ENCODE measurements at places on chromosomes 4 and X.

- DNase-seq, result peak; percentile 82
Measured at GRCh38 chr4:74874753-74875367, 58.1 kb upstream of the PARM1 start.

DNA sequence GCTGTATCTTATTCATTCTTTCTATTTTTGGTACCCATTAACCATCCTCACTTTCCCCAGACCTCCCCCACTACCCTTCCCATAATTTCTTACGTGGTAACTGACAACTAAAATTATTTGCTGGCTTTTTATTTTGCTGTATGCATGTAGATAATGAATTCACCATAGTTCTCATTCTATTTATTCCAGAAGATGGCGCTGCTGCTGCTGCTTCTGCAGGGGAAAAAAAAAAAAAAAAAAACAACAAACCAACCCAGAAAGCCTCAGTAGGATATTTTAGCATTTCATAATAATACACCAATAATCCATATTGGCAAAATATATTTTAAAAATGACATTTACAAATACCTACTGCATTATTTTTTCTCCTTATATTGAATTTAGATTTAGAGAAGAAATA is 416.6 kb upstream of the MAGEB18 start:
- peak; percentile 20 for DNase-seq

DNA sequence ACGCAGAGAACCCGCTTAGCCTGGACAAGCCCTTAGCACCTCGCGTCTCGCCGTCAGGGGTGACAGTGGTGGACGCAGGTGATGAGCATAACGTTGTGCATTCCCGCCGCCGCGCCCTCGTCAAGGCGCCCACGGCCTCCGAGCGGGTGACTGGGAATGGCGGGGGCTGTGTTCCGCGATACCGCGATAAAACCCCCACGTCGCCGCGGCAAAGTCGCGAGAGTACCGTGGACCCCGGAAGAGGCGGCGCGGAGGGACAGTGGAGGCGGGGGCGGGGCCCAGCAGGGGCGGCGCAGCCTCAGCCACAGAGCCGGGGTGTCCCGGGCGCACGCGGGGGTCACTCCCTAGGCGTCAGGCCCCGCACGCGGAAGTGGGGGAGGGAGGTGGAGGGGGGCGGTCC is 53.8 kb downstream of the ZFYVE28 start:
- DNase-seq, result peak; percentile 46

DNA sequence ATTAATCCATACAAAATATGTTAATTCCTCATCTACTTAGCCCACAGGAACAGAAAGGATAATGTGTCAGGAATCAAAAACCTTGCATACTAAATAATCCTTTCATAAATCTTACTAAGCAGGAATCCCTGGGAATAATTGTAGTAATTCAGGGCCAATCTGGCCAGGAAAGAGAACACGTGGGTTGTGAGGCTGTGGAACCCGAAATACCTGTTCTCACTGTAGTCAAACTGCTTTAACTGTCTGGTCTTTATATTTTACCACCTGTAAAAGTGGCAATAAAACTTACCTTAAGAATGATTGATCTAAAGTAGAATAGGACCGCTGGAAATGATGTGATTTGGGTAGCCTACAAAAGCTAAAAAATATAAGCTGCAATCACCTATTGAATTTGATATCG is 1620.9 kb downstream of the STIM2 start:
- DNase-seq, result no peak

- DNase-seq, result no peak
Measured at GRCh38 chr4:4752025-4752424, 107.4 kb upstream of the MSX1 start.

DNA sequence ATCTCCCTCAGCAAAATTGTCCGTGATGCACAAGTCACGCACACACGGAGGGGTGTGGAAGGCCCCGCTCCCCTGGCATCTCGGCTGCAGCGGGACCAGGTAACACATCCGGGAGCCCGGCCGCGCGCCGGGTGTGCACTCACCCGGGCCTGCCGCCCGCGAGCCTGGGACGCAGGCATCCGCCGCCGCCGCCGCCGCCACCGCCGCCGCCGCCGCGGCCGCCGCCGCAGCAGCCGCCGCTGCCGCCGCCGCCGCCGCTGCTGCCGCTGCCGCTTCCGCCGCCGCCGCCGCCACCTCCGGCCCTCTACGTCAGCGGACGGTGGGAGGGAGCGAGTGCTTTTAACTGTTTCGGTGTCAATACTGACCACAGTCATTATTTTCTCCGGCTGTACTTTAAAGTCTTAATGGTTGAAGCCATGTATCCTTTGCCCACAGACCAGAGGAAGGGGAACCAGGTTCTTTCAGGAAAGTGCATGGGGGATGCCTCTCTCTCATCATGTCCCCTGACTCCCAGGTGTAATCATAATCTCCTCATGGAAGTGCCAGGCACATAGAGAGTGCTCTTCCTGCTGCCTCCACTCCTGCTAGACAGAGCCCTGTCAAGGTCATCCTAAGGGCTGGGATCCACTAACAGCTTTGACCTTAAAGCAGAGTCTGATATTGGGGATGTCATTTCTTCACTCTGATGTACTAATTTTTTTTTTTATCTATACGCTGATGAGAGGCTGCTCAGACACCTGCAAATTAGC is 38.0 kb downstream of the MAGEE2 start:
- DNase-seq, result peak; percentile 42

DNA sequence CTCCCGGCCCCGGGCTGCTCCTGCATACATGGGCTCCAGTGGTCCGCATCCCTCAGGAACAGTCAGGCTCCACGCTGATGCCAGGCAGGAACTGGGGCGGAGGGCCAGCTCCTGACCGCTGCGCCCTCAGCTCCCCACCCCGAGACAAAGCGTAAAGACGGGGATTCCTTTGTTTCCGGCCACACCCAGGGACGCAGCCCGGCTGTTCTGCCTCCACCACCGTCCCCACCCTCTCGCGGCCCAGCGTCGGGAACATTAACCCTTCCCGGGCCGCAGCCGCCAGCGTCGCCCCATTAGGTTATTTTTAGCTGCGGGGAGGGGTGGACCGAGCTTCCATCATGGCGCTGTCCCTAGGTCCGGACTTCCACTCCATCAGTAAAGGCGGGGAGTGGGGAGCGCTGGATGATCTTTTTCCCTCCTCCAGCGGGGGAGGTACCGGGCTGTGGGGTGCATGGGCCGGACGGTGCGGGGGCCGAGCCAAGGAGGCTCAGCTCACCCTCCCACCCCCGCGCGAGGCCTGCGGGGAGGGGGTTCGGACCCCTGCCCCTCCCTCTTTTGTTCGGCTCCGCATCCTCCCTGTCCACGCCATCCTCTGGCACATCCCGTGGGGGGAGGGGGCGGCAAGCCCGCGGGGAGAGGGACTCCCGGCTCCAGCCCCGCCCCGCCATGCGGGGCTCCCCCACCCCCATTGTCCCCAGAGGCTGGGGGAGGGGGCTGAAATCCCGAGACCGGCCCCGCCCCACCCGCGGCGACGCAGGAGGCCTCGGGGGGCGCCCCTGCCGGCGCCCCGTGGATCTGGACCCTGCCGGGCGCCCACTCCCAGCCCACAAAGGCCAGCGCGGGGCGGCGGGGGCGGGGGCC is 5.3 kb downstream of the CRMP1 start:
- no peak for DNase-seq

Data from kidney tubule cell (primary cell).